ENCODE measurements at places on chromosomes 4 and X.

DNA sequence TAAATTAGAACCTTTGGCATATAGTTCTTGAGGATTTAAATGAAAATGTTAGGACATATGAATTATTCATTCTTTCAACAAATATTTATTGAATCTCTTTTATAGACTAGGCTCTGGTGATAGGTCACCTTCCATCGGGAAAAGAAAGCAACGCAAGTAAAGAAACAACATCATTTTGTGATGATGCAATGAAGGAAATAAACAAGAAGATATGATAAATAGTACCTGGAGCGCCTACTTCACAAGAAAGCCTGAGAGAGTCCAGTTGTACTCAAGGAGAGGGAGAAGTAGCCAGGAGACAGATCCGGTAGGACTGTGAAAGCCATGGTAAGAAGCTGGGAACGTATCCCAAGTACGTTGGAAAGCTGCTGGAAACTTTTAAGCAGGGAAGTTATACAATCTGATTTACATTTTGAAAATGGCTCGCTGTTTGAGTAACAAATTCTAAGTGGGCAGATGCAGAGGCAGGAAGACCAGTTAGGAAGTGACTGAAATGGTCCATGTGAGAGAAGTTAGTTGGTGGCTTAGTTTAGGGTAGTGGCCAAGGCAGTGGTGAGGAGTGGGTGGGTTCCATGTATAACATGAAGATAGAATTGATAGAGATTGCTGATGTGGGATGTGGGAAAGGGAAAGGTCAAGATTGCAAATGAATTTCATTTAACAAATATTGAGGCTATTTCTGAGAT is 17.7 kb upstream of the CPE start:
- no peak for DNase-seq

GRCh38 chrX:118745570-118745969 is 18.2 kb downstream of the IL13RA1 start:
- no peak for DNase-seq

DNA sequence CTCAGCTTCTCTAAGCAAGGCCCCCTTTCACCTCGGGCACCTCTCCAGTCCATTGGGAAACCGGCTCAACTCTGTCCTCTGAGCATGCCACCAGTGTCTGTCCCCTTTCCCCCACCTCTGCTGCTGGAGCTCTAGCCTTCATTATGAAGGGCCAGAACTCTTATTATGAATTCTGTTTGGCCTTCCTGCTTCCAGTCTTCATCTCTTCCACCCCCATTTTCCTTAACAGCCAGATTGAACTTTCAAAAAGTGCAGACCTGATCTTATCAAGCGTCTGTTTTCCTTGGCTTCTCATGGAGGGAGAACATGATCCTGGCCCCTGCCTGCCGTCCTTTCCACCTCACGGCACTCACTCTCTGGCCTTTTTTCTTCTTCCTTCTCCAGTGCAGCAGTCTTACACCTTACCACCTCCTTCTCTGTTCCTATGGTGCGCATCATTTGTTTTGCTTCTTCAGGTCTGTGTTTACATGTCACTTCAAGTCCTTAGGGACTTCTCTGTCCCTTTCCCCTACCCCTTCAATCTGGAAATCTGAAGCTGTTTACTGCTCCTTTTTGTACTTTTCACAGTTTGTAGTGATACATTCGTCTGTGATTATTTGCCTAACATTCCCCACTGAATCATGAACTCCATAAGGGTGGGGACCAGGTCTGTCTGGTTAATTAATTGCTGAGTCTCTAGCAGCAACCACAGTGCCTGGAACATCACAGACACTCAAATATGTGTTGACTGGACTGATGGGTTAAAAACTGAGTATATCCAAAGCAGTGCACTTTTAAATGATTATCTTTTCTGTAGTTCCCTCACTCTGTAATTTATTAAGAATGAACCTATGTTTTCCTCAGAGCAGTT is 55.8 kb downstream of the FNIP2 start:
- no peak for DNase-seq

DNA sequence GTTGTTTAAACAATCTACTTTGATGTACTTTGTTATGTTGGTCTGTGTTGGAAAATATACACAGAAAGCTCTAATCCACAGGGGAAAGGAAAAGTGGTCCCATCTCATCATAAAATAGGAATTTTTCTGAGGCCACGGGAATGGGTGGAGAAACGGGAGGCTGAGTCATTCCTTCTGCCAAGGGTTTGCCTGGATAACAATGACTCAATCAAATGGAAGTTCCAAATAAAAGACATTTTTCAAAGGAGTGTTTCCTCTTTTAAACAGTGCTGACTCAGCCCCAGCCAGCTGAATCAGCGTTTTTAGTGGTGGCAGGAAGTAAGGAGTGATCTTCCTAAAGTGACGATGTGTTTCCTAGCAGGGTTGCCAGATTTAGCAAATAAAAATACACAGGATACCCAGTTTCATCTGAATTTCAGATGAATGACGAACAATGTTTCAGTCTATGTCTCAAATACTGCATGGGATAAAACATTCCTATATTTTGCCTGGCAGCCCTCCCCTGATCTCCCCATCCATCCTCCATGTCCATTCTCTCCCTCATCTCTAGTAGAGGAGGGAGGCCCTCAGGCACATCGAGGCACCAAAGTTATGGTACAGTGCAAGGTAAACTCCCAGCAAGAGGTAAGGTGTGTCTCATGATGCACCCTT is 345.4 kb upstream of the GATB start:
- no peak for DNase-seq

DNA sequence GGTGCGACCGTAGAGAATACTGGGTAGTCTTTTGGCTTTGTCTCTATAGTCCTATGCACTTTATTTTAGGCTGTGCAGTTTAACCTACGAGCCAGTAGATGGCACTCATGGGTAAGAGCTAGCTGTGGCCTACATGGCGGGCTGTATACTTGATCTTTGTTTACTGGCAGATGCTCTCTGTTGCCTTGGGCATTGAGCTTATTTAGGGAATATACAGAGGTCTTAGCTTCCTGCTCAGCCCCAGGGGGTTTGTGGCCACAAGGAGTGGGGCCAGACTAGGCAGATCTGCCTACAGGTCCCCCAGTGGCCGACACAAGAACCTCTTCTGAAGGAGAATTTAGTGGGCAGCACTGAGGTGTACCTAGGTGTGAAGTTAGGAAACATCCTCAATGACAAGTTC is 227.6 kb upstream of the HDX start:
- DNase-seq, result no peak

DNA sequence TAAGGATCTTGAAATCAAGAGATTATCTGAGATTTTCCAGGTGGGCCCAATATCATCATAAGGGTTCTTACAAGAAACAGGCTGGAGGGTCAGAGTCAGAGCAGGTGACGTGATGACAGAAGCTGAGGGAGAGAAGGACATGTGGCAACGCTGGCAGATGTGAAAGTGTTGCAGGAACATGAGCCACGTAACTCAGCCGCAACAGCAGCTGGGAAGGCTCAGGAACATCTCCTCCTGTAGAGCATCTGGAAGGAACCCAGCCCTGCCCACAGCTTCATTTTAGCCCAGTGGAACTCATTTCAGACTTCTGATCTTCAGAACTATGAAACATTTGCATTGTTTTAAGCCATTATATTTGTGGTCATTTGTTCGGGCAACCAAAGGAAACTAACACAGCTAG is 156.3 kb upstream of the VEGFC start:
- DNase-seq, result no peak

DNA sequence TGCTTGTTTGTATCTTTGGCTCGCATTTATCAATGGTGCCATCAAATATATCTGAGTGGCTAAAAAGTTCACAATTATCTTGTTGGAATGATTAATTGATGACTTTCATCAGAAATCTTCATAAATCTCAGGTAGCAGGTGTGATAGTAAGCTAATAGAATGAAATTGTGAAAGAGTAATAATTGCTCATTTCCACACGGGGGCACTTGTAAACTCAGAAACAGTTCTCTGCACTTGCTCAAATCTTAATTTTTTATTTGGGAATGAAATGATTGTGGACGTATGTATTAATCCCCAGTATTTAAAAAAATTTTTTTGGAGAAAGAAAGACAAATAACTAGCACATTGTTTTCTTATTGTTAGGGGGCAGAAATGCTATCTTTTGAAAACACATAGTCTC is 132.8 kb downstream of the DTHD1 start:
- DNase-seq, result no peak

DNA sequence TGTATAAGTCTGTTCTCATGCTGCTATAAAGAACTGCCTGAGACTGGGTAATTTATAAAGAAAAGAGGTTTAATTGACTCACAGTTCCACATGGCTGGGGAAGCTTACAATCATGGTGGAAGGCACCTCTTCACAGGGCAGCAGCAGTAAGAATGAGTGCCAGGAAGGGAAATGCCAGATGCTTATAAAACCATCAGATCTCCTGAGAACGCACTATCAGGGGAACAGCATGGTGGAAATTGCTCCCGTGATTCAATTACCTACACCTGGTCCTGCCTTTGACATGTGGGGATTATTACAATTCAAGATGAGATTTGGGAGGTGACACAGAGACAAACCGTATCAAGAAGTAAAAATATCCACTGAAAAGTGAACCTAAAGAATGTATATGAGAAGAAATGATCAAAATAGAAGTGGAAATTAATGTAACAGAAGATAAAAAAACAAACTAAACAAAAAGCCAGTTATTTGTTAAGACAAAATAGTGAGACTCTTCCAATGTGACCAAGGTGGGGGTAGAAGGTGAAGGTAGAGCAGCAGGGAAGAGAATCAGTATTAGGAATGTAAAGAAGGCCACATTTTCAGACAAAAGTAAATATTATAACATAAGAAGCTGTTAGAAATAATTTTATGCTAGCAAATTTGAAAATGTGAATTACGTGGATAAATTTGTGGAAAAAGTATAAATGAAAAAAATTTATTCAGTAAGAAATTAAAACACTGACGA is 372.9 kb downstream of the NKX6-1 start:
- no peak for DNase-seq

DNA sequence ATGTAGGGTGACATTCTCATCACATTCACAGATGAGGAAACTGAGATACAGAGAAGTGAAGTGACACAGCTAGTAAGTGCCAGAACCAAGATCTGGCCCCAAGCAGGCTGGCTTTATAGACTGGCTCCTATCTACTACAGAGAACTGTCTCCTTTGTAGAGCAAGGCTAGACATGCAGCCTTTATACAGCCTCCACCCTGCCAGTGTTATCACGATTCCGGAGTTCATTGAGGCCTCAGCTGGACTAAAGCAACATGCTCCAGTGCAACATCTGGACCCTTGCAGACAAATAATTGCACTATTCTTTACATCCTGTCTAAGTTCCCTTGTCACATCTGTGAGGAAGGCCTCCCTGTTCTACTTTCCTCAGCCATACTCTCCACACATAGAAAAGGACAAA is 58.0 kb upstream of the XIAP start:
- no peak for DNase-seq

GRCh38 chrX:132957211-132958090 is 978 bp downstream of the HS6ST2 start:
- no peak for DNase-seq

GRCh38 chr4:5635826-5636195 is 72.5 kb downstream of the EVC2 start:
- DNase-seq, result no peak

DNA sequence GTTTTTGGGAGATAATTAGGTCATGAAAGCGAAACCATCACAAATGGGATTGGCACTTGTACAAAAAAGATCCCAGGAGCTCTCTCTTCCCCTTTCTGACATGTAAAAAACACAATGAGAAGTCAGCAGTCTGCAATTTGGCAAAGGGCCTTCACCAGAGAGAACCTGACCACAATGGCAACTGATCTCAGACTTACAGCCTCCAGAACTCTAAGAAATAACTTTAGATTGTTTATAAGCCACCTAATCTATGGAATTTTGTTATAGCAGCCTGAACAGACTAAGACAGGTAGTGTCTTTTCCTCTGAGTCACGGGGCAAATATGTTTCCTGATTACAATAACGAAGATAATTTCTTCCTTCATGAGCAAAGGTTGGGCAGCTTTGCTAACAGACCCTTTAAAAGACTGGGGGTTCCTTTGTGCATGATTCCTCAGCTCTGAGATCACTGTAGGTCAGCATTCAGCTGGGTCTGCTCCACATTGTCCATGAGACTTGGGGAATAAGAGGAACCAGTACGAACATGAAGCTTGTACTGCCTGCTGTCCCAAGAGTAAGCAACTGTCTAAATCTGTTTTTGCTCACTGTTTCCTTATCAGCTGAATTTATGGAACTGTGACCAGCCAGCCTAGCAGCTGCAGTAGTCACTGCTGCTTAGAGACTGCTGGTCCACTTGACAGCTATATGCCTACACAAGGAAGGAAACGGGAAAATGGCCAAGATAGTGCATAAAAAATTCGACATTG is 191.6 kb downstream of the ANAPC10 start:
- no peak for DNase-seq

- no peak for DNase-seq
These were observed 608.3 kb upstream of the PCDH10 start for GRCh38 chr4:132540797-132541196.

DNA sequence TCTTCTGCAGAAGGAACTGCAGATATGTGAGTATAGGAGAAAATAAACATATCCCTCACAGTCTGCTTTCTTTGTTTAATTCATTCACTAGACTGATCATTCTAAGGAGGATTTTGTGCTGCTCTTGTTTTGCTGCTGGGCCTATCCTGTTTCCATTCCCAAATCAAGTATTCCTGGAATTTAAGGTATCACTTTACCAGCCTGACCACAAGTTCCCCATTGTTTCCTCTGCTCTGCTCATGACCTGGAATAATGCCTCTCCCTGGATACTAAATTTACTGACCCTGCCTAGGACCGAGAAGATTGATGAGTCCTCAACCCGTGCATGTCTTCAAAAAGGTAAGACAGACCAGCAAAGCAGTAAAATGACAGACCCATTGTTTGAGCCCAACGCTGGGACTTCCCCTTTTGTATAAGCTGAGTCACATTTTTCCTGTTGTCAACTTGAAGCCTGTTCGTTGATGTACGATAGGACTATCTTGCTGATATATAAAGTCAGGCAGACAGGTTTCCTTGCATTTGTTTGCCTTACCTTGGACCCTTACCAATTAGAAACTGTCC is 85.5 kb upstream of the TET2 start:
- peak; percentile 77 for DNase-seq

- DNase-seq, result no peak
These were observed 51.9 kb upstream of the DHRSX start for GRCh38 chrX:2552621-2553201.

DNA sequence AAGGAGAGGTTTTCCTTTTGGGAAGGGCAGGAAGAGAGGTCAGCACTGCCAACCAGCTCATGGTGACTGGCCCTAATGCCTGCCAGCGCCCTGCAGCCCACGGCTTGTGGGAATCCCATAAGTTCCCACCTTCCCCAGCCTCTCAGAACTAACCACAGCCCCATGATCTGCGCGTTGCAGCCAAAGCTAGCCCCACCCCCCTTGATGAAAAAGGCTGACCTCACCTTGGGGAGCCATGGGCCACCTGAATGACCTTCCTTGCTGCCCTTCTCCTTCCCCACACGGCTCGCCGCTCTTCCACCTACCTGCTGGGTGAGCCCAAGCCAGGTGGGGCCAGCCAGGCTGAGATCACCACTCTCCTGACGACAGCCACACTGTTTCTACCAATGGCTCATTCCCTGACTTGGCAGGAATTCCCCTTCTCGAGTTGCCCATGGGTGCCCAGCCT is 3.9 kb upstream of the ELF4 start:
- no peak for DNase-seq

DNA sequence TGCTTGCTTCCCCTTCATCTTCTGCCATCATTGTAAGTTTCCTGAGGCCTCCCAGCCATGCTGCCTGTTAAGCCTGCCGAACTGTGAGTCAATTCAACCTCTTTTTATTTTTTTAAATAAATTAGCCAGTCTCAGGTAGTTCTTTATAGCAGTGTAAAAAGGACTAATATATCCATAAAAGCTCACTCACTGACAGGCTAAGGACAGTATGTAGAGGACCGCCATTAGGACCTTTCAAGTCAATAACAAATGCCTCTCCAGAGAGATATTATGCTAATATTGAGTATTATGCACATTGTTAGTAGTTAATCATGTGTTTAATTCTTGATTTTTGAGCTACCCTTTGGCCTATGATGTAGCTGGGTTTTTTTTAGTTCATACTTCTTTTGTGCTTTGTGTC is 62.6 kb upstream of the GYPA start:
- DNase-seq, result no peak

Measured in SIG-M5 (cell line).